NCI-H1048 (cell line): ENCODE measurements at places on chromosomes 5 and 9.

DNA sequence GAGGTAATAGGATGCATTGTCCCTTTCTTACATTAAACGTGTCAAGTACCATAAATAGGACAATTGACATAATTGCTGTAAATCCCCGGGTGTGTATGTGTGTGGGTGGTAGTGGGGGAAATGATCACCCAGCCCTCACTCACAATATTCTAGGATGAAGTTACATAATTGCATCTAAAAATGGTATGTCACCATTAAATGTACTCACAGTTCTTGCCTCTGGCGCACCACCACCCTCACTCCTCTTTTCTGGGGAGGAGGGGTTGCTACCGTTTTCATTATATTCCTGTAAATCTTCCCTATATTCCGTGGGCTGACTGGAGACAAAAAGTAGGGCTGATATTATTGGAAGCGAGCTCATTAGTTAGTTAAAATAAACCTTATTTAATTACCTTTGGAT is 563.8 kb downstream of the TLR4 start:
- no peak for DNase-seq

- DNase-seq = no peak
Measured at GRCh38 chr5:17058438-17058837, 122.3 kb upstream of the MYO10 start.

DNA sequence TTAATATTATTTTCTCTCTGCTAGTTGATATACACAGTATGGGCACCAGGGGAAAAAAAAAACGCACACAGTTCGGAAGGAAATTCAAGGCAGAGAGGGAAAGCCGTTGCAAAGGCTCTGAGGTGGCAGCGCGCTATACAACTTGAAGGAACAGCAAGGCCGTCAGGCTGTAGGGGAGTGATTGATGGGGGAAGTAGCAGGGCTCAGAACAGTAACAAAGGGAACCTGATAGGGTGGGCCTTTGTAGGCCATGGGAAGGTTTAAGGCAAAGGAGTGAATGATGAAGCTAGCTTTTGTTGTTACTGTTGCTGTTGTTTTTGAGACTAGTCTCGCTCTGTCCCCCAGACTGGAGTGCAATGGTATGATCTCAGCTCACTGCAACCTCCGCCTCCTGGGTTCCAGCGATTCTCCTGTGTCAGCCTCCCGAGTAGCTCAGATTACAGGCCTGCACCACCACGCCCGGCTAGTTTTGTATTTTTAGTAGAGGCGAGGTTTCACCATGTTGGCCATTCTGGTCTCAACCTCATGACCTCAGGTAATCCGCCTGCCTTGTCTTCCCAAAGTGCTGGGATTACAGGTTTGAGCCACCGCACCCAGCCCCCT is 27.0 kb downstream of the AQP7 start:
- DNase-seq = no peak

DNA sequence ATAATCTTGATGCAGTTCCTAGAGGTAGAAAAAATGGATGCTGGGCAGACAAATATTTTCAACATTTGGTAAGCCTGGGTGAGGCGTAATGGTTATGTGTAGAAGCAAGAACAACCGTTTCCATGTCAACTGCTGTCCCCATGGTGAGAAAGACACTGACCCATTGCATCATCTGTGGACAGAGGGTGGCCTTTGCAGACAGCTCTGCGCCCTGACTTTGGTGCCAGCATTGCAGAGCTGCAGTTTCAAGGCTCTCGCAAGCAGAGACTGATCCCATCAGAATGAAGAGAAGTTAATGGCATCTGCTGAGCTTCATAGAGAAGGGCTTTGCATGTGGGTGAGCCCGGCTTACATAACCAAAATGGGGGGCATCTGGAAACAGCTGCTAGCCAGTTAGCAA is 179.0 kb upstream of the ADRA1B start:
- no peak for DNase-seq

DNA sequence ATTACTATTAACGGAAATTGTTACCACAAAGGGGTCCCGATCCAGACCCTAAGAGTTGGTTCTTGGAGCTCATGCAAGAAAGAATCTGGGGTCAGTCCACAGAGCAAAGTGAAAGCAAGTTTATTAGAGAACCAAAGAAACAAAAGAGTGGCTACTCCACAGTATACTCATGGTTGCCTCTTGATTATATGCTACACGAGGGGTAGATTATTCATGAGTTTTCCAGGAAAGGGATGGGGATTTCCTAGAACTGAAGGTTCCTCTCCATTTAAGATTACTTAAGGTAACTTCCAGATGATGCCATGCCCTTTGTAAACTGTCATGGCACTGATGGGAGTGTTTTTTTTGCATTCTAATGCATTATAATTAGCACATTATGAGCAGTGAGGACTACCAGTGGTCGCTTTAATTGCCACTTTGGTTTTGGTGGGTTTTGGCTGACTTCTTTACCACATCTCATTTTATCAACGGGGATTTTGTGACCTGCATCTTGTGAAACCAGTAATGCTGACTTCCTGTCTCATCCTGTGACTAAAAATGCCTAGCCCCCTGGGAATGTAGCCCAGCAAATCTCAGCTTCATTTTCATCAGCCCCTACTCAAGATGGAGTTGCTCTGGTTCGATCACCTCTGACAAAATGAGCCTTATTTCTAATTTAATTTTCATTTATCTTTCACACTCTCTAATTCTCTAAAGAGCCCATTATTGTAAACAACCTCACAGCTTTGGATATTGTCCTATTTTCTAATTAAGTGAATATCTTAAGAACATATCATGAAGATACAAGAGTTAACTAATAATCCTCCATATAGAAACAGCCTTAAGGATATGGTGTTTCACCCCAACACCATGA is 336.3 kb downstream of the RASEF start:
- DNase-seq = no peak
